Liver (tissue), 10 donors: ENCODE measurements at places on chromosomes 1 and 21.

DNA sequence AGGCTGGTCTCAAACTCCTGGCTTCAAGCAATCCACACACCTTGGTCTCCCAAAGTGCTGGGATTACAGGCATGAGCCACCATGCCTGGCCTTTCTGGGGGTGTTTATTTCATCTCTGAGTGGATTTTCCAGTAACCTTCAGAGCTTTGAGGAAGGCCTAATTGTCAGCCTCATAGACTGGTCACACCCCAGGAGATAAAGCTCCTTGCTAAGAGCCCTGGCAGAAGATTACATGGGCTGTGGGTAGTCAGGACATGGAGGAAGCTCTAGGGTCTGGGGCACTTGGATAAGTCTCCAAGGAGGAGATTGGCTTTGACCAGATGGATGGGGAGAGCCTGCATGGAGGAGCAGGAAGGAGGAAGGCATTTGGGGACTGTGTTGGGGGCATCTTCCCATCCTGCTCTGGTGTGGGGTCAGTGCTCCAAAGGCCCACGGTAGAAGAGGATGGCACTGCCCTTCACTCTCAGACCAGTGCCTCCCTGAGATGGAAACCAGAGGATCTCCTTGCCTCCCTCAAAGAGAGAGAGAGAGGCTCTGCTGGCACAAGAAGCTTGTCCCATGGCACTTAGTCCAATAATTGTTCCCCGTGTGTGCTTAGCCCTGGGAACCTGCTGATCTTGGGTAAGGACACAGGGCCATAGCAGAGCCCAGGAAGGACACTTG, 14.7 kb upstream of the GSTM4 start:
- DNase-seq = no peak

GRCh38 chr1:14822493-14822892, 224.0 kb downstream of the KAZN start:
- no peak for DNase-seq

- DNase-seq = no peak
These were observed 460.1 kb upstream of the RUNX1 start for GRCh38 chr21:35509001-35509704.

GRCh38 chr1:118948351-118948750, 39.8 kb downstream of the TBX15 start:
- no peak for DNase-seq

DNA sequence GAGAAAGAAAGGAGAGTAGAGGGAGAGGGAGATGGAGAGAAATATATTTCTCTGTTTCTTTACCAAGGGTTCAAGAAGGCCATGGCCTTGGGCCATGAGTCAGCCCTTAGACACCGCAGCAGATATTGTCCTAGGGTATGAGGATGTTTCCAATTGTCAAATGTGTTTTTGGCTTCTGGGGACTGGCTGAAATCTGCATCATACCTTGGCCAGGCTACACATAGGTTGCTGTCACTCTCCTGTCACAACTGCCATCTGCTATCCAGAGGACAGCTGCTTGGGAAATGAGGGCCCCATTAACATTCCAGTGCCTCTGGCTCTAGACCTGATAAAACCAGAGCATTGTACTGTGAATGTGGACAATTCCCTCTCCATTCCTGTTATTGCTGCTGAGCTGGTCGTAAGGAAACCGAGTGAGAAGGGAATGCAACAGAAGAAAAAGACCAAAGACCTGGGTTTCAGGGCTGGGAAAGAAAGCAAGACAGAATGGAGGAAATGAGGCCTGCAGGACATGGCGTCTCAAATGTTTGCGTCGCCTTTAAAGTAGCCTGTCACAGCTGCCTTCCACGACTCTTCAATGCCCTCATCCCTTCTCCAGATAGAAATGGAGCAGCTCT, 8.8 kb upstream of the PIGC start:
- no peak for DNase-seq

GRCh38 chr1:110816945-110817344, 56.0 kb upstream of the CD53 start:
- no peak for DNase-seq
